NCI-H1436 (cell line): ENCODE measurements at places on chromosomes 1 and 21.

DNA sequence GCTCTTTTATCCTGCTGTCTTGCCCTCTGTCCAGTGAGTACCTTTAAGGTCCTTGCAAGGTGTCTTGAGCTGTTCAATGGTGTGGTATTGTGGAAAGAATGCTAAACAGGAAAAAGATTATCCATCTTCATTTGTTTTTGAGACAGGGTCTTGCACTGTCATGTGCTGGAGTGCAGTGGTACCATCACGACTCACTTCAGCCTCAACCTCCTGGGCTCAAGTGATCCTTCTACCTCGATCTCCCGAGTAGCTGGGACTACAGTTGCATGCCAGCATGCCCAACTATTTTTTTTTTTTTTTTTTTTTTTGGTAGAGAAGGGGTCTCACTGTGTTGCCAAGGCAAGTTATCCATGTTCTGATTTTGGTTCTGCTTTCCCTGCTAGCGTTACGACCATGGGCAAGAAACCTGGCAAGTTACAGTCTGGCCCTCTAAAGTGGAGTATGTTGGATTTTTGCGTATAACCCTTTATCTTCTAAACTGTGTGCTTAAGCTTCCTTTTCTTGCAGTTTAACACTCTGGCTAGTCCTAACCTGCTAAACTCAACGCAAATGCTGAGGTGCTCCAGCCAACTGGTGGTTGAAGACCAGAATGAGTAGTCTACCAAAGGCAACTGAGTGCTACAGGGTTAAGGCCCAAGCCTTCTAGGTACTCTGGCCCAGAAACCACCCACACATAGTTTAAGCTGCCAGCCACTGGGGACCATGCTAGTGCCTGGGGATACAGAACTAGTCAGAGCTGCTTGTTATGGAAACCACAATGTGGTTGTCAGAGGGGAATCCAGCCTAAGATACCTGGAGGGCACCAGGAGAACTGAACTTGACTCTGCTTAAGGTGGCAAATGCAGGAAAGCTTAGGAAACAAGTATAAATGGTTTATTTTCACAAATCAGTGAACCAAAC, 7.9 kb downstream of the RPL11 start:
- DNase-seq: no peak

- DNase-seq: no peak
These were observed 22.4 kb downstream of the SMYD2 start for GRCh38 chr1:214303141-214303930.

- DNase-seq: no peak
These were observed 52.7 kb downstream of the PKN2 start for GRCh38 chr1:88736633-88737248.

DNA sequence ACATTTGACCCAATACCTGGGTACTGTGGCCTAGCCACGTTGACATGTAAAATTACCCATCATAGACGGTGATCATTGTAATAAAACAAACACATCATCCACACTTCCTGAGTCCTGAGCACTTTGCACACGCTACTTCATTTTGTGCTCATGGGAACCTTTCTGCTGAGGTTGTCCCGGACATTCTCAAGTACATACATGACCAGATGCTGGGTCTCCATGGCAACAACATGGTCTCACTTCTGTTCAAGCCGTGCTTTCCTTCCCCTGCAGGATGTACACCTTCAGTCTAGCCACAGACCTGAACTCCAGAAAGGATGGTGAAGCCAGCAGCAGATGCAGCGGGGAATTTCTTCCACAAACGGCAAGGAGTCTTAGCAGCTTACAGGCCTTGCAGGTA, 22.7 kb downstream of the UBASH3A start:
- DNase-seq: no peak

DNA sequence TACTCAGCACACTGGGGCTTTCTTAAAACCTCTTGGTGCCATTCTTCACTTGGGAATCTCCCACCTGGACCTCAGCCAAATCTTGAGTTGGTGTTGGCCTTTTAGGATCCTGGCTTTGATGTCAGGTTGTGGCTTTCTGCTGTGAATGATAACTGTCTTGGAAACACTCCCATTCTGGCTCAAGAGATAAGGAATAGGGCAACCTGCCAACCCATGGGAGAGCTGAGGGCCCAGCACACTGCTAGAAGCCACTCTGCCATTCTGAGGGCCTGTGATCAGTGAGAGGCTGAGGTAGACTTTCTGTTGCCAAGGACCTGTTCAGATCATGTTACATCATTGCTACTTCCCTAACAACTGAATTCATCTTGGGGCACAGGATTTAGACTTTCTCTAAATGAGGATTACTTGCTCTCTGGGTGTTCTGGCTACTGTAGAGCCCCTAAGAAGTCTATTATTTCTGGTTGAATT, 45.8 kb downstream of the TTC39A start:
- DNase-seq: no peak

DNA sequence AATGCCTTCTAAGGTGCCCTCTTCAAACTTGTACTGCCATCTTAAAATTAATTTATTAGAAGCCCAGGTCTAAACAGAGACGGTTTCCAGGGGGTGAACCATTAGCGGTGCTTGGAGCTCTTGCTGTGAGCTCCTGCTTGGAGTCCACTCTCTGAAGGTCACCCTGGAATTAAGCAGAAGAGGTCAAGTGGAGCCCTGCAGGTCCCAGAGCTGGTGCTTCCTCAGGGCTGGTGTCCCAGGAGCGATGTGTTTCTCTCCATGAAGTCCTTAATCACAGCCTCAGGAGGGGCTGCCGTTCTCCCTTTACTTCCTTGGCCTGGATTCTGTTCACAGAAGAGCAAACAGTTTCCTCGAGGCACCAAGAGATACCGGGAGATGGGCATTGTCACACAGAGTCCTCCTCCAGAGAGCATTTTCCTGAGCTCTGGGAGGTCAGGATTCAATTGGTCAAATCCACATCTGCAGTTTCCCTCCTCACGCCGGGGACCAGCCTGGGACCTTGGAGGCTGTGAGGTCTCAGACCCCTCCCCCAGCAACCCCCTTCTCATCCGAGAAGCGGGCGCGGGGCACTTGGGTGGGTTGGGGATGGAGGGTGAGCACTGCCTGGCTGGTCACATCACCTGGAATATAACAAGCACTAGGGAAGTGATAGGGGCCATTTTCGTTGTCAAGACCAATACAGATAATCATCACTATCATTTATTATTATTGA, 310.4 kb downstream of the AJAP1 start:
- no peak for DNase-seq

DNA sequence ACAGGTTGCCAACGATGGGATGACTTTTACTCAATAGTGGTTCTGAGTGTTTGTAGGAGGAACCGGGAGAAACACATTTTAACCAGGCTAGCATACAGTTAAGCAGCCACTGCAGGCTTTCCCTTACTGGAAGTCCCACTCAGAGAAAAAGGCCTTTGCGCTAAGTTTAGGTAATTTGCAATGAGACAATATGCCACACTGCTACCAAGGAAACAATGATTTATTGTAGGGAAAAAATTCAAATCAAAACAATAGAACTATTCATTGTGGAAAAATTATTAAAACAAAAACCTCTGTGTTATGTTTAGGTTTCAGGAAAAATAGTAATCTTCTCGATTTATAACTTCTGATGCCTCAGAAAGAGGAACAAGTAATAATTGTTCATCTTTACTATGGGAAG, 51.4 kb upstream of the CR2 start:
- no peak for DNase-seq

- no peak for DNase-seq
These were observed 160.8 kb downstream of the DISP1 start for GRCh38 chr1:222975472-222976122.

- no peak for DNase-seq
These were observed 181.2 kb upstream of the ESRRG start for GRCh38 chr1:216904471-216904870.

DNA sequence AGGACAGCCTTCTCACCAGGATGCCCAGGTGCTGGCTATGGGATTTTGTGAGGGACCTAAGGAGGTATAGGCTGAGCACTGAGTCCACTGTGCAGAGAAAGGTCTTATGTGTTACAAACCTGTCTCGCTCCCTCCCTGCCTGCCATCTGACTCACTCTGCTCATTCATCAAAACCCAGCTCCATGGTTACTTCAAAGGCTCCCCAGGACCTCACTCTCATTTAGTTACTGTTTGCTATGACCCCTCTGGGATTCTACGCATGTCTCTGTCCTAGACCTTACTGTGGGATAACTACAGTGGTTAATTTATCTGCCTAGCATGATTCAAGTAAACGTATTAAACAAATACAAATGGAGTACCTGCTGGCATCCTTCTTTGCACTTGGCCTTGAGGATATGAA, 211.6 kb upstream of the KIAA0040 start:
- no peak for DNase-seq

GRCh38 chr1:148317288-148317985, 165.4 kb upstream of the NBPF11 start:
- no peak for DNase-seq
